ENCODE measurements at places on chromosomes 3 and 15. TPM values are rescaled to one million over a fixed set of nuclear protein-coding genes. Genes with fewer than 3 reads are reported as not detected.

- DNase-seq, result no peak
Measured at GRCh38 chr3:126135071-126135405, 45.3 kb downstream of the ALDH1L1 start.

GRCh38 chr3:47161983-47162696 is 1.8 kb downstream of the SETD2 start:
- DNase-seq, result no peak

DNA sequence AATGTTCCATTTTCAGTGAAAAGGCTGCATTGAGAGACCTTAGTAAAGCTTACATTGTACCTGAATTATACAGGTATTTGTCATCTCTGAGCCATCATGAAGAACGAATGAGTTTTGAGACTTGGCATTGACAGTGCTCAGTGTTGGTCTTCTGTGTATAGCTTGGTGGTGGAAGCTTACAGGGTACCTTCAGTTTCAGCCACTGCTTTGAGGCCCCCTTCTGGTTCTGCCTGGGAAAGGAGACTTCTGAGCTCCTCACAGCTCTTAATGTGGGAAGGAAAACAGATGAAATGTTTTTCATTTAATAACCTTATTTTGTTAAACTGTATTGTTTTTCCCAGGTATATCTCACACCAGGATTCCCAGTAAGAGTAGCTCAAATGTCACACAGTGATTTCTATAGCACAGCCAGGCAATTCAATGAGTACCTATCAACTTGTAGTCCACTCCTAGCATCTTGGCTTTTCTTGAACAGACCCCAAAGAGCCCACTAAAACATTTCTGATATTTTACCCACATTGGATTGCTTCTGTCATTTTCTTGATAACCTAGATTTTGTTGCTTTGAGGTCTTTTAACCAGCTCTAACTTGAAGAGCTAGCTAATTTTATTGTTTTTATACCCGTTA is 5.6 kb downstream of the SERPINI1 start:
- peak; percentile 48 for DNase-seq

DNA sequence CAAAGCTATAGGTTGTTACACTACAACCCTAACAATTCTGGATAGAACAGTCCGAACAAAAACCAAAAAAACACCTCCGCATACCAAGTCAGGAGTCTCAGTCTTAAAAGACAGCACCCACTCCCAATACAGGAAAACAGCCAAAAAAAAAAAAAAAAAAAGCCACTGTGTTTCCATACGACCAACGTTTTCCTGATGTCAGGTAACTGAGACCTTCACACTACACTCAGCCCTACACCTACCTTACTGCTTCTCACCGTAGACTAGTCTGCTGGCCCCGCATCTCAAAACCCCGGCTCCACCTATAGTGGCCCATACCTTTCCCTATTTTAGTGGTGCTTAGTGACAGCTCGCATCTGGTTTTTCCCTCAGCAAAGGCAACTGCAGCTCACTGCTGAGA is 339.5 kb upstream of the ADAMTS9 start:
- no peak for DNase-seq

- peak; percentile 35 for DNase-seq
Measured at GRCh38 chr3:112629425-112629824, 11.5 kb downstream of the CCDC80 start.

DNA sequence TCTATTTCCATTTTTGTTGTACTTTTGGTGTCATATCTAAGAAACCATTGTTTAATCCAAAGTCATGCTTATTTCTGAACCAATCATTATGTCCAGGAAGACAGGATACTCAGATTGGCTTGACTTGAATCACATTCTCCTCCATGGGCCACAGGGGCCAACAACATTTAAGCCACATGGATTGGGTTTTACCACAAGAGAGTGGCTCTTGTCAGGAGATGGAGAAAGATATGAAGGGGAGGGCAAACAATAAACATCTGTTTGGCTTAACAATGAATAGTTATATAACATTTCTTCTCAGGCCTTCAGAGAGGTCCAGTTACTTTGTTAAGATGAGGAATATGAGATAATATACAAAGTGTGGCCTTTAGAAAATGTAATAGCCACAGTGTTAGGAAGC is 44.6 kb downstream of the GXYLT2 start:
- DNase-seq, result no peak

DNA sequence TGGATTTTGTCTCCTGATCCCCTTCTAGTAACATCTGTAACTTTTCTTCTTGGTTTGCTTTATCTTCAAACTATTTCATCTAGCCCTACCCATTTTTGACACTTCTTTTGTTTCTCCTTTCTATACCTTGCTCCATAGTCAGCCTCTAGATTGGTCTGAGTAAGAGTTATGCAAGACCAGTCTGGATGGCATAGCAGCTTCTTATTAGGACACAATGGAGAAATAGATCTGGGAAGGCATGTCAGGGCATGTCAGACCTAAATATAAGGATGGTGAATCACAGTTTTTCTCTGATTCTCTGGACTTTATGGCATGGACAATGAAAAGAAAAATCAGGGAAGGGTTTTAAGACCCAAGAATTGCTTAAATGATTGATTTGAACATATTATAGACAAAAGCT is 452.5 kb downstream of the RAP2B start:
- DNase-seq, result no peak

DNA sequence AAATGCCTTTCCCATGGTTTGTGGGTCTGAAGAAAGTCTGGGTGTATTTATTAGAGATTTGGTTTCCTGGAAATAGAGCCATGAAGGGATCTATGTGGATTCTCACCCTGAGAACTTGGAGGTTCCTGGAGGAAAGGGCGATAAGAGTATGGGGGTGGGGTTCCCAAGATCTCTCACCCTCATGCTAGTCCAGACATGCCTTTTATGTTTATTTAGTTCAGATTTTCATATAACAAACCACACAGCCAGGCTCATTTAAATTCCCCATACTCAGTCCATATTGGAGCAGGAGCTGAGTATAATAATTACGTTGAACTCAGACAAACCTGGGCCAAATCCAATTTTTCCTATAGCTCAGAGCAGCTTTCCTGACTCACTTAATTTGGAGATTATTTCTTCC is 566.6 kb downstream of the GOLGA6L6 start:
- DNase-seq, result no peak

- DNase-seq, result no peak
Measured at GRCh38 chr3:403826-404225, 207.3 kb downstream of the CHL1 start.

GRCh38 chr15:85759376-85759775 is 35.3 kb downstream of the KLHL25 start:
- no peak for DNase-seq

GRCh38 chr3:108073764-108074431 is 16.9 kb downstream of the CD47 start:
- no peak for DNase-seq

DNA sequence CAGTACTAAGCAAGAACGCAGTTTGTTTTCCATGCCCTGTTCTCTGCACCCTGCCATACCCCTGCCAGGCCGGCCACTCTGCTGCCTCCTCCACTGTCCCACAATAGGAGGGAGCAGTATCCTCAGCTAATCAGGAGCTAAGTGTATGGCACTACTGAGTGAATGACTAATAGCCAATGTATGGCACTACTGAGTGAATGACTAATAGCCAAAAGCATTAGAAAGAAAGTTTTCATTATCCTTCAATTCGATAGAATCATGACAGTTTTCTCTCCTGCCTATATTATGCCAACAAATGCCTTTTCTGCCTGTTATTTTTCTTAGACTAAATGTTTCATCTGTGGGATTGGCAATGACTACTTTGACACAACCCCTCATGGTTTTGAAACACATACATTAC is 107.5 kb upstream of the CHRM5 start:
- no peak for DNase-seq

- DNase-seq, result no peak
Measured at GRCh38 chr15:35630985-35631384, 85.0 kb upstream of the DPH6 start.

DNA sequence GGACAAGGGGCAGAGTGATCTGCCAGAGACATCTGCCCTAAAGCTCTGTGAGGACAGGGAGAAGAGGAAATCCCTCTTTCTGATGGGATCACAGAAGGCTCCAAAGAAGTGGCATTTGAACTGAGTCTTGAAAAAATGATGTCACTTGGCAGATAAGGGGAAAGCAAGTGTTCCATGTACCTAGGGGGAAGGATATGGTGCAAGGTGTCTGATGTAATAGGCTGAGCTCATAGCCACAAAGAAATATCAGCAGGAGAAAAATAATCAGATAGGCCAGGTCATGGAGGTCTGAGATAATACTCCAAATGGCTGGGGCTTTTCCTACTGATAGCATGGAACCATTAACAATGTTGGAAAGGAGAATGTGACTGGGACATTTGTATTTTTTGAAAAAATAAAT is 468.4 kb upstream of the MDFIC2 start:
- DNase-seq, result no peak

DNA sequence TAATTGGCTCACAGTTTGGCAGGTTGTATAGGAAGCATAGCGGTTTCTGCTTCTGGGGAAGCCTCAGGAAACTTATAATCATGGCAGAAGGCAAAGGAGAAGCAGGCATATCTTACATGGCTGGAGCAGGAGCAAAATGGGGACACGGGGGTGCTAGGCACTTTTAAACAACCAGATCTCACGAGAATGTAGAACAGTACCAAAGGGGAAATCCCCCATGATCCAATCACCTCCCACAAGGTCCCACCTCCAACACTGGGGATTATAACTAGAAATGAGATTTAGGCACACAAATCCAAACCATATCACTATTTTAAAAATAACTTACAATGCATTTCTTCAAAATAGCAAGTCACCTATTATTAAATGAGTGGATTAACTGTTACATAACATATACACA is 47.1 kb upstream of the ANKRD28 start:
- no peak for DNase-seq

DNA sequence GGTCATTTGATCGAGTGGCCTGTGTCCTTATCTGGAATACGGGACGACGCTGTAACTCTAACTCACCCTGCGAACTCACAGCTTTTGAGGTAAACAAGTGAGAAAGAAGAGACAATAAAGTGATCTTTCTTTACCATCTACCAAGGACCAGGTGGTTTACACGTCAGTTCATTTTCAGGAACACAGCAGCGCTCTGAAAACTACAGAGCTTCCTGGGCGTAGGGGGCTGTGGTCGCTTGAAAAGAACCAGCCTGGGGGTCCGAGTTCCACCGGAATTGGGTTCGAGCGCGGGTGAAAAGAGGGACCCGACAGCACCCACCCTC is 357 bp downstream of the KIAA1143 start:
- no peak for DNase-seq

GRCh38 chr15:43799209-43799944 is 643 bp downstream of the SERINC4 start:
- peak; percentile 65 for DNase-seq

DNA sequence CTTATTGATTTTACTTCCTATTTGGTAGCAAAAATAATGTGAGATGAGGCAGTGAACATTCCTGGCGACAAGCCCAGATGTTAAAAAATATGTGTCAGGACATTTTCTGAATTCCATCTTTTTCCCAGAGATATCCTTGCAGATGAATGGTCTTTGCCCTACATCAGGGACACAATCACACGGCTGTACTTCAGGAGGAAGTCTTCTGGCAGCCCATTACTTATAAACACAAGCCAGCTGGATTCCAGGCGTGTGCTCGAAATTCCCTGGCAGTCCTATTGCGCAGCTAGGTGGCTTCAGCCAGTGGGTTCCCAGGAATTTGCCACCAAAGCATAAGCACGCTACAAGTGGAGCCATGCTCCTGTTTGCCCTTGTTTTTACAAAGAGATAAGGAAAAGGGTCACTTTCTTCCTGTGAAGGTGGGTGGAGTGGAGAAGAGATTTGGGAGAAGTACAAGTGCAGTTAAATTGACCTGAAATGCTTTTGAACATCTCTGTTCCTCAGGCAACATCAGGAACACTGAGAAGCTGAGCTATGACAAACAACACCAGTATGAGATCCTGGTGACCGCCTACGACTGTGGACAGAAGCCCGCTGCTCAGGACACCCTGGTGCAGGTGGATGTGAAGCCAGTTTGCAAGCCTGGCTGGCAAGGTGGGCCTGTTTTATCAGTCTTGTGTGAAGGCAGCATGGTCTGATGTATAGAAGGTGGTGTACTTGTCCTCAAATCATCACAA is 257.1 kb upstream of the TRIM42 start:
- DNase-seq, result no peak

GRCh38 chr15:62275831-62276230 is 110.7 kb upstream of the C2CD4B start:
- no peak for DNase-seq

Gene HYKK
- 7.8 TPM for total RNA-seq

Gene NANOGP8
- total RNA-seq, result 1.8 TPM

Gene ETV5
- 10.2 TPM for total RNA-seq

Gene SLC28A2
- total RNA-seq, result 1.2 TPM

Gene GOLGA6D
- total RNA-seq, result not detected

Gene RPS27L
- total RNA-seq, result 234 TPM

Gene ZBTB47
- 12.4 TPM for total RNA-seq

Gene CSK
- total RNA-seq, result 90.5 TPM

Gene PCLAF
- 14.7 TPM for total RNA-seq
